ENCODE measurements at places on chromosomes 2 and 18.
A peak's percentile ranks its signal among the peaks of the same experiment; 100 is the strongest.

GRCh38 chr2:182946958-182947369, 80.5 kb upstream of the FRZB start:
- DNase-seq = peak; percentile 90

DNA sequence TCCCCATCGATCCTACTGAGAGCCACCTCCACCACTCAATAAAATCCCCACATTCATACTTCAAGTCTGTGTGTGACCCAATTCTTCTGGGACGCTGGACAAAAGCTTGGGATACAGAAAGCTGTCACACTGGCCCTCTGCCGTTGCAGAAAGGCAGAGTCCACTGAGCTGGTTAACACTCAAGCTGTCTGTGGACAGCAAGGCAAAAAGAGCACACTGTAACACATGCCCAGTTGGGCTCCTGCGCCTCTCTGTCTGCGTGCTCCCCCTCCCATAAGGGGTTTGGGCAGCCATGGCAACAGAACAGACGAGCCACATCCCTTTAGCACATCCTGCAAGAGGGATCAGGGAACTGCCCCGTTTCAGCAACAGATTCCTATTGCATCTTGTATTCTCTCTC, 106.9 kb upstream of the RGPD4 start:
- peak; percentile 9 for DNase-seq

DNA sequence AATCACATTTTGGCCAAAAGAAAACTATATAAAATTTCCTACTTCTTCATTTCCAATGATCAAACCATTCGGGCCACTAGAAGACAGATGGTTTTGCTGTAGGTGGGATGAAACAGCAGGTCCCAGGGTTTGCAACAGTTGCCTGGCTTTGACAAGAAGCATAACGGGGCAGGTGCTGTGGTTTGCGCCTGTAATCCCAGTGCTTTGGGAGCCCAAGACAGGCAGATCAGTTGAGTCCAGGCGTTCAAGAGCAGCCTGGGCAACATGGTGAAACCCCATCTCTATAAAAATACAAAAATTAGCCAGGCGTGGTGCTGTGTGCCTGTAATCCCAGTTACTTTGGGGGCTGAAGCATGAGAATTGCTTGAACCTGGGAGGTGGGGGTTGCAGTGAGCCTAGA, 81.4 kb upstream of the XPO1 start:
- no peak for DNase-seq

GRCh38 chr2:10217489-10218435, 84.9 kb upstream of the HPCAL1 start:
- DNase-seq = no peak

DNA sequence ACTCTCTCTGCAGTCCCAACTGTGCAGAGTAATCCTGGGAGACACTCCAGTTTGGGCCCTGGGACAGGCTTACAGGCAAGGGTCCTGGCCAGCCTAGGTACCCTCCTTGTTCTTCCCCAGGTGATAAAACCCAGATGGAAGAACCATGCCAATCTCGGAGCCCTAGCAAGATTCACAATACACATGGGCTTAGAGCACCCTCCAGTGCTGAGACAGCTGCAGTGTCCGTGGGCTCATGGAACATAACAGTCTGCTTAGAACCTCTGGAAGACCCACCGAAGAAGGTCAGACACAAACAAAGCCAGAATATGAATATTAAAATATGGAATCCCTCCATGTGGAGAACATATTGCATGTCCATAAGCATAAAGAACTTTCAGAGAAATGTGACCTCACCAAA, 568.1 kb downstream of the KCNJ3 start:
- DNase-seq = peak; percentile 41

DNA sequence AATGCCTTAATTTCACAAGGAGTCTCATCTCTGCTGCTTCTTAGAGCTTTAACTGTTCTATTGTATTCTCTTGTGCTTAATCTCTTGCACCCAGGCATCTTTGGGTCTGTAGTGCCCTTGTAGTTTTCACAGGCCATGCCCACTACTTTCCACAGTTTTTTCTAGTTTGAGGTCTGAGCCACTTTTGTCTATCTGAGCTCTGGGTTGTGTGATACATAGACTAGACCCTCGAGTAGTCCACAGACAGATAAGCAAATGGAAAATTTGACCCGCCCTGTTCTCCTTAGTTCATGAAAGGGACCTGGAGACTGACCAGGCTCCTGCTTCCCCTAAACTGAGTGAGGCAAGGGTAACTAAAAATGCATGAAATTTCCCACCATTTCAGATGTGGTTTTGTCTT, 466.8 kb upstream of the ZEB2 start:
- no peak for DNase-seq

GRCh38 chr18:78107363-78107762, 857.7 kb downstream of the GALR1 start:
- DNase-seq = no peak

- DNase-seq = no peak
Observed at GRCh38 chr18:41524674-41525470, 430.2 kb upstream of the PIK3C3 start.

- peak; percentile 57 for DNase-seq
Observed at GRCh38 chr2:190340369-190340768, 3.0 kb upstream of the INPP1 start.

- no peak for DNase-seq
Observed at GRCh38 chr2:128726911-128727310, 408.2 kb upstream of the HS6ST1 start.

DNA sequence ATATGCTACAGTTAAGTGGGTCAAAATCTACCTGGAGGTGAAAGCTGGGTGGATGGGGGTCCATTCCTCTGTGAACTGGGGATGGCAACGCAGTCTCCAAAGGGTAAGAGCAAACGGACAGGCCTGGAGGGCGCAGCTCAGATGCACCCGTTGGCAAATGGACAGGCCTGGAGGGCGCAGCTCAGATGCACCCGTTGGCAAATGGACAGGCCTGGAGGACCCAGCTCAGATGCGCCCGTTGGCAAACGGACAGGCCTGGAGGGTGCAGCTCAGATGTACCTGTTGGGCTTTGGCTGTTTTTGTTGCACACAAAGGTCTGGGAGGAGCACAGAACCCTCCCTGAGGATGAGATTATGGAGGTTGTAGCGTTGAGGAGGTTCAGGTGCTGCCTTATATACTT, 33.7 kb downstream of the RBFA start:
- no peak for DNase-seq

GRCh38 chr18:13621446-13621849, 104.9 kb downstream of the FAM210A start:
- DNase-seq = no peak

GRCh38 chr2:102438578-102438977, 15.6 kb downstream of the IL18RAP start:
- DNase-seq = no peak

- DNase-seq = no peak
Observed at GRCh38 chr18:79472946-79473345, 77.2 kb downstream of the NFATC1 start.

DNA sequence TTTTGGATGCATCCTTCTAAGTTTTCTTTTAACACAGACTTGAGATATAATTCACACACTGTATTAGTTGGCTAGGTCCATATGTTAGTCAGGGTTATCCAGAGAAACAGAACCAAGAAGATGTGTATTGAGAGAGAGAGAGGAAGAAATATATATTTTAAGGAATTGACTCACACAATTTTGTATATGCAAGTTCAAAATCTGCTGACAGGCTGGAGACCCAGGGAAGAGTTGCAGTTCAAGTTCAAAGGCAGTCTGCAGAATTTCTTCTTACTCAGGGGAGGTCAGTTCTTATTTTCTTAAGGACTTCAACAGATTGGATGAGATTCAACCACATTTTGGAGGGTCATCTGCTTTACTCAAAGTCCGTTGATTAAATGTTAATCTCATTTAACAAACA, 23.0 kb upstream of the MRO start:
- no peak for DNase-seq

DNA sequence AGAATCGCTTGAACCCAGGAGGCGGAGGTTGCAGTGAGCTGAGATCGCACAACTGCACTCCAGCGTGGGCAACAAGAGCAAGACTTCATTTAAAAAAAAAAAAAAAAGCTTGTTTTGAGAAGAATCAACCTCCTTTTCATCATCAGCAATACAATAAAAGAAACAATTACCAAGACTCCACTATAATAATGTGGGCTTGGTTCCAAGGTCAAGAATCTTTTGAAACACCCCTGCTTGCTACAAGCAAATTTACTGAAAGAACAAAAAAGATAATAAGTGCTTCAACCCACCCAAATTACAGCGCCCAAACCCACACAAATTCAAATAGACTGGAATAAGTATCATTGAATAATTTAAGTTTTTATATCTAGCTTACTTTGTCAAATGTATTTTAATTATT, 33.6 kb upstream of the MAPRE3 start:
- DNase-seq = no peak

- no peak for DNase-seq
Observed at GRCh38 chr2:191051177-191051576, 37.2 kb upstream of the STAT1 start.

DNA sequence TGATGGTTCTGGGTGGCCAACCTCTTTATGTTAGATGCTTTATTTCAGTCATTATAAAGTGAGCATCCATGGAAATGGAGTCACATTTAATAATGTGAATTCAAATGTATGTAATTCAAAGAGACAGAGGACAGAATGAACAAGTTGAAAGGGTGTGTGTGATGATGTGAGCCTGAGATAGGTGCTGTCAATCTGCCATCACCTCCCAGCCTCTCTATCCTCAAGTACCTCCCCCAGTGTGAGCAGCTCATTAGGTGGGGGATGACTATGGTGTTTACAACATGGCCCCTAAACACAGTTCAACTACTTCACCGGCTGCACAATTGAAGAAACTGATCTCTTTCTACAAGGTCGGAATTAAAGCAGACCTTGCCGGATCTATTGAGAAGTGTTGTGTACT, 74.7 kb upstream of the IGFBP5 start:
- no peak for DNase-seq

- DNase-seq = no peak
Observed at GRCh38 chr2:149586898-149587219, 716 bp downstream of the MMADHC start.

DNA sequence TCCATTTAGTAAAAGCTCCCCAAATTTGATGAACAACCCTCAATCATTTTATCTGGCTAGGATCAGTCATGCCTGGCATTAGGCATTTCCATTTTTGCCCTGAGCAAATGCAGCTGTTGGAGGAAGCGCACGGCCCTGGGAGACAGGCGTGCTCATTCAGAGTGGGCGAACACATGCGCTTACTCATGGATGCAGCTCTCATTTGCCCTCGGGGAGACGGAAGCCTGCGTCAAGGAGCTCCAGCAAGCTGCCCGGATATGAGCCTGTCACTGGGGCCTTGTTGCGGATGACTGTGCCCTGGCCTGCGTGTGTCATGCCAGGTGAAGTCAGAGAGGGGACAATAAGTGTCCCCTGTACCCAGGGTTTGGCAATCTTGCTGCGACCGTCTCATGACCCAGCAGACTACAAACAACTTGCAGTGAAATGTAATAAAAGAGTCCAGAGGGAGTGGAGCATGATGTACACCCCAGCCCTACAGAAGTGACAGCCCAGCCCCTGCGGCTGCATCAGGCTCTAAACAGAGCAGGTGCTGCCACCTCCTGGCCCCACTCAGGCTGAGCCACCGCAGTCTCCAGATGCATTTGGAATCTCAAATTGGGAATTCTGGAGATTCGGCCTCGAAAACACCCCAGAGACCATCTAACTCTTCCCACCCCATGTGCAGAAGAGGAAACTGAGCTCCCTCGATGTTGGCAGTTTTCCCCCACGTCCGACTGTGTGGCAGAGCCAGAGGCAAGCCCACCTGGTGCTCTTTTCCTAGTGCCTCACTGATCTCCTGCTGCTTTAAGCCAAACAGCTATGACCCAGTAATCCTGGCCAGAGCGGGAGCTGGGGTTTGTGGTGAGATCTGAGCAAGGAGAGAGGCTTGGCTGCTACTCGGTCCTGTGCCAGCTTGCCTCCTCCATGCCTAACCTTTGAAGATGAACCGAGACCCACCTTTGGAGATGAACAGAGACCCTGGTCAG, 105.0 kb upstream of the ALK start:
- DNase-seq = peak; percentile 83

- DNase-seq = peak; percentile 79
Observed at GRCh38 chr2:74481961-74482800, 617 bp downstream of the CCDC142 start.

DNA sequence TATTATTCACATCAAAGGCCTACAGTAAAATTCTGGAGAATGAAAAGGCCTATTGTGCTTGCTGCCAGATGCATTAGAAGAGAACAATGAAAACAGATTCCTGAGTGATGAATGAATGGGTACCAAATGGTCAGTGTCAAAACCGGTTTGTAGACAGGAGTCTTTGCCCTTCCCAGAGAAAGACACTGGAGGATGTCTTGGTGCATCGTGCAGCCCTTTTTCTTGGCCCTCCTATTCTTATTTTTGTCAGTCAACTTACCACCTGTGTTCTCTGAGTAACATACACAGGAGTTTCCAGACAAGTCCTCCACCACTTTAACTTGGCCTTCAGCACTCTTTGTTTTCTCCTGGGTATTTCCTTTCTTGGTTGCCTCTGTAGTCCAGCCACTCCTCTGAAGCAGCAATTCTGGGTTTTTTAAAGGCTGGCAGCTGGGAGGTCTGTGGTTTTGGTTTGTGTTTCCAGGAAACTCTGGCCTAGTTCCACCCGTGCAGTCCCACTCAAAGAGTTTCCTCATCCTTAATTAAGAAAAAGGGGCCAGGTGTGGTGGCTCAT, 29.4 kb downstream of the PSTPIP2 start:
- no peak for DNase-seq

GRCh38 chr2:98731041-98731893, at the start of gene MGAT4A:
MGAT4A (minus strand) TSS chr2:98731132; CDS start chr2:98726332, 4,800 bp downstream.
- peak; percentile 57 for DNase-seq

DNA sequence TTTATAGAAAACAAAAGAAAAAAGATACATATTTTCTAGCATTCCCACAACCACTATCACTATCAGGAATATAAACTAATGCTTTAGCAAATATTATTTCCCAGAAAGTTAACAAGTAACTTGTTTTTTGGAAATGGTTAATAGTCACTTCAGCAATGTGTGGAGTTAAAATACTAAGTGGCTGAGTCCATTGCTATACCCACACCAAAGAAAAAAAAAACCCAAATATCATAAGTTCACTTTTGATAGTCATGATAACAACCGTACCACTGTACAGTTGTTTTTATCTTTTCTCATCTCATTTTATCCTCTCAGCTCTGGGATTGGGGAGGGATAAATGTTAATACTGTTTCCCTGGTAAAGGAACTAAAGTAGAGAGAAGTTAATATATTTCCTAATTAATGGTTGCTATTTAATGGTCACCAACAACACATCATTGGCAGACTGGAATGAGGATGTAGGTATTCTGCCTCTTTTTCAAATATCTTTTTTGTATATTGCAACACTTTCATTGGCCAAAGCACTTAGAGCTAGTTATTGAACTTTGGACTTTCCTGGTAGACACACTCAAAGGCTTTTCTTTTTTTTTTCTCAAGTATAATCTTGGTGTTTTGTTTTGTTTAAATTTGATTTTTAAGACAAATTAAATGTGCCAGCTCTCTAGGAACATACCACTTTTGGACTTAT, 18.4 kb upstream of the KANSL1L start:
- no peak for DNase-seq

- peak; percentile 4 for DNase-seq
Observed at GRCh38 chr18:69787825-69788547, 159.7 kb downstream of the CD226 start.

DNA sequence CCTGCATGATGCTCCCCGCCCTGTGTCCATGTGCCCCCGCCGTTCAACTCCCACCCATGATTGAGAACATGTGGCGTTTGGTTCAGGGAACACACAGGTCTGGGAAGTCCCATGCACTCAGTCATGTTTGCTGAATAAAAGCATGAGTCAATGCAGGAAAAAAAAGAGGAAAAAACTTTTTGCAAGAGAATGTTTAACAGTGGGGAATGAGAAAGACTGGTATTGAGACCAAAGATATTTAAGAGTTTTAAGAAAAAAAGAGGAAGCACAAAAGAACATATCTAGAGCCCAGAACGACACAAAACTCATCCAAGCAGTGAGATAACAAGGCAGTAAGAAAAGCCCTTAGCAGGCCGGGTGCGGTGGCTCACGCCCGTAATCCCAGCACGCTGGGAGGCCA, 279.2 kb upstream of the THSD7B start:
- no peak for DNase-seq
